ENCODE measurements at places on chromosomes 2 and 18.
A peak's percentile ranks its signal among the peaks of the same experiment; 100 is the strongest.

DNA sequence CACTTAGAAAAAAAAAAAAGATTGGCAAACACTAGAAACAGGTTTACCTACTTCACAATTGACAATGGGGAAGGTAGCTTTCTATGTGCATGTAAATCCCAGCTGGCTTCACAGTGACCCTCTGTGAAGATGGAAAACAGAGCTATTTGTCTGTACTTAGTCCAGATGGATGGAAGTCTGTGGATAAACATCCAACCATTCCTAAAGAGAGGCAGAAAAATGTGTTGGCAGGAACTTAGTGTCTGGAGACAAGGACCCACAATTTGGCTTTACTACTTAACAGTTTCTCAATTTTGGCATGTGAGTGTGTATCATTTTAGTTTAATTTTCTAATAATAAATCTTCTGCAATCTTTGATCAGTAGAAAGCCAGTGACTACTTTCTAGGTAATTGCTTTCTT, 154.4 kb downstream of the RAD51AP2 start:
- no peaks in the 10 kb centered on the region for H3K4me1 ChIP-seq
- no peak overlapping the region for H3K27ac ChIP-seq
- DNase-seq, result no peak

DNA sequence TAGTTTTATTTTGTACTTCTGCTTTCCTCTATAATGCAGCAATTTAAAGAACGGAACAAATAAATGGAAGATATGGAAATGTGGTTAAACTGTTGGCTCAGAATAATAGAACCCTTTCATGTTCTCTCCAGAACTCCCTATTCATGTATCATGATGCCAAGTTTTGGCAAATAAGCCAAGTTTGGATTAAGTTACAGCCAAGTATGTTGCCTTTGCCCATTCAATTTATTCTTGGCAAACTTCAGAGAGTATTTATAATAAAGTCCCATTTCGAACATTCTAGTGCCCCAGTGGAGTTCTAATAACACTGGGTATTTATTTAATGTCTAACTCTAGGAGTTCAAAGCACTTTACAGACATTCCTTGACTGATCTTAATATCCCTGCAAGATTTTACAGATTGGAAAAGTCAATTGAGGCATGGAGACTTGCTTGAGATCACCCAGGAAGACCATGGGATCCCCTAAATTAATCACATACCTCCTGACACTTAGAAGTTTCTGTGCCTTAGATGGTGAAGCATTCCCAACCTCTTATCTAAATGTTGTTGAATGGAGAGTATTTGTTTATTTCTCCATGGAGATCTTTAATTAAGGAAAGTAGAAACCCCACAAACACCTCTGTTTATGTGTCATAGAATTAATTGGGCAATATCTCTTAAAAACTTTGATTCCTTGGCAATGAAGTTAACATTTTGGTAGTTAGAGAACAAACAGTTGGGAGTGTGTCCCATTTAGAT, 106.7 kb downstream of the ACKR3 start:
- H3K27ac ChIP-seq, result no peak overlapping the region
- no peak overlapping the region for H3K4me3 ChIP-seq
- no peaks in the 10 kb centered on the region for H3K4me1 ChIP-seq
- DNase-seq, result no peak
- H3K36me3 ChIP-seq, result no peaks in the 10 kb centered on the region

DNA sequence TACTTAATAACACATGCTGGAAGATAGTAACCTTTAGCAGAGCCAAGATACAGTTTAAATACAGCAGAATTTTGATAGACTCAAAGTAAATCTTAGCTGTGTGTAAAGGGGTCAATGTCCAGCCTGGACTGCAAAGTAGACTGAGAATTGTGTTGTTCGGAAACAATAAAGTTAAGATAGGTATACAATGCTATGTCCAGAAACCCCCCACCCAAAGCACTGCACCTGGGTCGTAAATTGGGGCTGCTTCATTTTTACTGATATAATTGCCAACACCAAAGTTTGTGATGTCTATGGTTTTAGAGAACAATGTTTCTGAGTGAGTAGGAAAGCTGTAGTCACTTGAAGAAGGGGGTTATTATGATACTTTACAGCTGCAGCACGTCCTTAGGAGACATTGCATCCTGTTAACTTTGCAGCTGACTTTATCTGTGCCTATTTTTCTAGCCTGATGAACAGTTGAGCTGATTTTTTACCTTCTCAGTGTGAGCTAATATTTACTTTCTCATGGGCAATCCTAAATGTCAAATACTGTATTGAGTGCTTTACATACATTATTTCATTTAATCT, 4.3 kb upstream of the NCOA1 start:
- no peaks in the 10 kb centered on the region for H3K36me3 ChIP-seq
- no peak overlapping the region for H3K27ac ChIP-seq
- H3K27me3 ChIP-seq, result no peaks in the 10 kb centered on the region

- H3K27me3 ChIP-seq, result peaks cover 27% of the 10 kb centered on the region
- no peak for DNase-seq
- no peak overlapping the region for H3K4me3 ChIP-seq
- H3K27ac ChIP-seq, result no peak overlapping the region
These were observed 144.2 kb upstream of the PKDCC start for GRCh38 chr2:41903474-41904135.

GRCh38 chr2:217664761-217665160, 338.0 kb downstream of the TNS1 start:
- H3K4me1 ChIP-seq, result no peaks in the 10 kb centered on the region
- no peak overlapping the region for H3K27ac ChIP-seq
- H3K36me3 ChIP-seq, result no peaks in the 10 kb centered on the region
- H3K27me3 ChIP-seq, result no peaks in the 10 kb centered on the region

DNA sequence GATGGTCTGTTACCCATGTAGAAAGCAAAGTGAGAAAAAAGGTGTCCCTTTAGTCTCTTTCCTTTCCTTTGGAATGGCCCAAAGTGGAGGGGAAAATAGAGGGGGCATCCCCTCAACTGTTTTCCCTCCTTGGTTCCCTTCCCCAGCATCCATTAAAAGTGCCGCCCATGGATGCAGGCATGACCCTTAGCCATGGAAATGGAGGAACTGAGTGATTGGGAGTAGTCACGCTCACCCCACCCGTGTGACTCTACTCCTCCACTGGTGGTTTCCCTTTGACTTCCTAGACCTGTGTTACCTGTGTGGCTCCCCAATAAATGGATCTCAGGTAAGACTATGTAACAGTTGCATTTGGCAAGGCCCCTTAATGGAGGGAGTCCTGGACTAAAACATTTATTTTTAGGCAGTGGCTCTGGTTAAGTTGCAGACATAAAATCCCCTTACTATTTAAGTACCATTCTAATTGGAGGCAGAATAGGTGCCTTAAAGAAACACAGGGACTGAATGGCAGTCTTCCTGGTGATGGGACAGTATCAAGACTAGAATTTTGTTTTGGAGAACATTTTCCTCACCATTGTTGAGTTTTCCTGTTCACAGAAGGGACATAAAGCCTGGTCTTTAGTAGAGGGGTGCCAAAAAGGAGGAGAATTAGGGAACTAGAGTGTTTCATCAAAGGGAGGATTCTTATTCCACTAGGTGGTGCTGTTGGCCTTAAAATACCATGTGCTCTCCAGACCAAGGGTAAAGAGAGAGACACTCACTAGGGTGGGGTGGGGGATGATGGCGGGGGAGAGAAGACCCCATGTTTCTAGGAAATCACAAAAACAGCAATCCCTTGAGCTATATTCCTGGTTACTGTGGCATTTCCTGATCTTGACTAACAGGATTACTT, 25.7 kb upstream of the PLA2R1 start:
- H3K36me3 ChIP-seq, result no peaks in the 10 kb centered on the region
- H3K27me3 ChIP-seq, result no peaks in the 10 kb centered on the region
- H3K4me3 ChIP-seq, result no peak overlapping the region
- no peak overlapping the region for H3K27ac ChIP-seq
- DNase-seq, result peak; percentile 35
- no peaks in the 10 kb centered on the region for H3K4me1 ChIP-seq

- H3K4me3 ChIP-seq, result no peak overlapping the region
- H3K4me1 ChIP-seq, result no peaks in the 10 kb centered on the region
- DNase-seq, result no peak
These were observed 25.6 kb upstream of the SLC35F6 start for GRCh38 chr2:26738481-26738880.

DNA sequence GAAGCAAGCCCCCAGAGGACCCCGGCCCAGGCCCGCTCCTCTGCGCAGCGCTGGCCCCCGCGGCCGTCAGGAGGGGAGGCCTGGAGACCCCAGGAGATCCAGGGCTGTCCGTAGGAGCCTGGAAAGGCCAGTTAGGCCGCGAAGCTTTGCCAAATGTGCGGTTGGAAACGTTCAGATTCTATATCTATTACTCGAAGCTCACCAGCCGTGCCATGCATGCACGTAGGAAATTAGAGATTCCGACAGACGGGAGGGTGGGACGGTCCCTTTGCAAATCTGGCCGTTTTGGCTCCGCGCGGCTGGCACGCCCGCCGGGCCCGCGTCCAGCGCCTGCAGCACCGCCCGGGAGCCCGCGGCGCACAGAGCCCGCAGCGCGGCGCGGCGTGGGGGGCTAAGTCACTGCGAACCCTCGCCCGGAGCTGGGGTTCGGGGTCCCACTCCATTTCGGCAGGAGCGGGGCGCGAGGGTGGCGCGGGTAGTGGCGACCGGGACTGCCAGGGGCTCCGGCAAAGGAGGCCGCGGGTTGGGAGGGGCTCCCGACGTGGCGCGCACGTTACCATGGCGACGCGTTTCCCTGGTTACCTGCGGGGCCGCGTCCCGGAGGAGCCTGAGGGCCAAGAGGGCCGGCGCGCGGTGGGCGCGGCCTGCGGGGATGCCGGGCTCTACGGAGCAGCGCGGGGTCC, 488.6 kb upstream of the SMIM21 start:
- H3K27ac ChIP-seq, result no peak overlapping the region
- H3K27me3 ChIP-seq, result no peaks in the 10 kb centered on the region
- H3K36me3 ChIP-seq, result no peaks in the 10 kb centered on the region
- no peak for DNase-seq
- H3K4me3 ChIP-seq, result no peak overlapping the region

- H3K27me3 ChIP-seq, result no peaks in the 10 kb centered on the region
- no peaks in the 10 kb centered on the region for H3K36me3 ChIP-seq
- no peak overlapping the region for H3K4me3 ChIP-seq
These were observed 88.4 kb upstream of the CRIM1 start for GRCh38 chr2:36267194-36267593.

DNA sequence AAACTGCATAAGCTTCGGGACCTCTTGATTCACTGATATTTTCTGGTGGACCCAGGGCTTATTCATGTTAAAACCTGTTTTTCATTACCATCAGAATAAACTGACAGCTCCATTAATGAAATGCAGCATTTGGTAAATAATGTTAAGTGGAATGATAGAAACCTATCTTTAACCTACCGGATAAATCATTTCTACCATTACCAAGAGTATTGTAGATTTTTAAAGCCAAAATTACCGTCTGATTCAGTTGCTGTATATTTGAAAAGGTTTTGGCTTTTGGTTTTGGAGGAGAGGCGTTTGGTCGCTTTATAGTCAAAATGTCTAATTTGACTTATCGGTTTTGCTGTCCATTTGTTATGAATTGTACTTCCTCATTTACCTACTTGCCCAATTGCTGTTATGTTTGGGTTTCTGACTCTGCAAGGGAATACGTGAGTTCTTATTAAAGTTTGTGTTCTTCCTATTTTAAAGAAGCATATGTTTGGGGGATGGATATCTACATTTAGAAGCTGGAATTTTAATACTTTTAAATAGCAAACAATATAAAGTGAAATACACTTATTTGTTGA, 1.0 kb upstream of the CUL3 start:
- no peak for DNase-seq
- peaks cover 46% of the 10 kb centered on the region for H3K4me1 ChIP-seq
- peak overlapping the region; percentile 85 for H3K27ac ChIP-seq
- no peaks in the 10 kb centered on the region for H3K27me3 ChIP-seq
- peaks cover 10% of the 10 kb centered on the region for H3K36me3 ChIP-seq
- H3K4me3 ChIP-seq, result peak overlapping the region; percentile 72

- no peaks in the 10 kb centered on the region for H3K36me3 ChIP-seq
- no peaks in the 10 kb centered on the region for H3K4me1 ChIP-seq
- DNase-seq, result no peak
- no peak overlapping the region for H3K27ac ChIP-seq
- H3K4me3 ChIP-seq, result no peak overlapping the region
- peaks cover 4% of the 10 kb centered on the region for H3K27me3 ChIP-seq
These were observed 26.5 kb downstream of the MSTN start for GRCh38 chr2:190036071-190036470.

DNA sequence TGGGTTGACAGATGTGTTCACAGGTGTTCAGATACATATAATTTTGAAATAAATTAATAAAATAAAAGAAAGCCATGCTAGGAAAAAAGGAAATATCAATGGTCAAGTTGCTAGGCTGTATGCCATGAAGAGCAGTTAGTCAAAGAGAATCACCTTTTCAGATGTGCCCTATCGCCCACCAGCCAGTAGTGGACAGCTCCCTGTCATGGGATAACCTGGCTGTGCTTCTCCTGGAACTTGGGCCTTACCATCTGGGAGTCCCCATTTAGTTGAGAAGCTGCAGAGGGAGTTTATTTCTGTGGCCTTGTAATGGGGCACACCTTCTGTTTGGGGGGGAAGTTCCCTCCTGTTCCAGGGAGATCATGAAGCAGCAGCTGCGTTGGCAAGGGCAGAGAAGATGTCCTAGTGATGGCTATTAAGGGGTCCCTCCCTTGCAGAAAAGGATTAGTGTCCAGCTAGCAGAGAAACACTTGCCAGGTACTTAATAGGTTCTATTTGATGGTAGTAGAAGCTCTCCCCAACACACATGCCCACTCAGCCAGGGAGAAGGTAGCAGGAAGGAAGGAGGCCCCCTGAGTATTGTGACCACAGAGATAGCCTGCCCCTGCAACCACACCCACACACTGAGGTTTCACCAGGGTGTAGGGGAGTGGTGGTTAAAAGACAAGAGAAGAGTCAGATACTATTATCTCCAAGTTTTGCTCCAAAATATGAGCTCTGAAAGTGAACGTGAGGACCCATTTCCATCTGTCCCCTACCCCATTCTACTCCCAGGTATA, 117.7 kb downstream of the B3GNT2 start:
- 0 out of 2 replicates have a peak, but pooled peaks cover 6% of the 10 kb centered on the region for H3K4me1 ChIP-seq
- H3K36me3 ChIP-seq, result no peaks in the 10 kb centered on the region
- peak; percentile 72 for DNase-seq
- H3K27ac ChIP-seq, result no peak overlapping the region

DNA sequence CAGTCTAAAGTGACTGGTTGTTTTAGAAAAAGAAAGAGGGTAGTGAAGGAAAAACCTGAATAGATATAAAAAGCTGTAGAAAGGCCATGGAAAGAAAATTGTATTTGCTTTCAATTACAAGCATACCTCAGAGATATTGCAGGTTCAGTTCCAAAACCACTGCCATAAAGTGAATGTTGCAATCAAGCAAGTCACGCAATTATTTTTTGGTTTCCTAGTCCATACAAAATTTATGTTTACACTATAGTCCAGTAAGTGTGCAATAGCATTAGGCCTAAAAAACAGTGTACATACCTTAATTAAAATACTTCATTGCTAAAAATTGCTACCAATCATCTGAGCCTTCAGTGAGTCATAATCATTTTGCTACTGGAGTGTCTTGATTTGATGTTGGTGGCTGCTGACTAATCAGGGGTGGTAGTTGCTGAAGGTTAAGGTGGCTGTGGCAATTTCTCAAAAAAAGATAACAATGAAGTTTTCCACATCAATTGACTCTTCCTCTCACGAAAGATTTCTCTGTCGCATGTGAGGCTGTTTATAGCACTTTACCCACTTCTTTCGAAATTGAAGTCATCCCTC, 2003.8 kb upstream of the PIK3C3 start:
- H3K27me3 ChIP-seq, result no peaks in the 10 kb centered on the region
- no peak overlapping the region for H3K27ac ChIP-seq
- H3K36me3 ChIP-seq, result no peaks in the 10 kb centered on the region
- H3K4me1 ChIP-seq, result no peaks in the 10 kb centered on the region
- DNase-seq, result no peak

- no peak overlapping the region for H3K4me3 ChIP-seq
- DNase-seq, result no peak
- H3K4me1 ChIP-seq, result no peaks in the 10 kb centered on the region
- no peak overlapping the region for H3K27ac ChIP-seq
- H3K27me3 ChIP-seq, result peaks cover 7% of the 10 kb centered on the region
- H3K36me3 ChIP-seq, result no peaks in the 10 kb centered on the region
These were observed 35.5 kb downstream of the TGIF1 start for GRCh38 chr18:3485153-3486149.
